ENCODE measurements at places on chromosomes 6 and 20.
A peak's percentile ranks its signal among the peaks of the same experiment; 100 is the strongest.

- DNase-seq, result no peak
Measured at GRCh38 chr6:43399932-43400487, 27.3 kb upstream of the ABCC10 start.

DNA sequence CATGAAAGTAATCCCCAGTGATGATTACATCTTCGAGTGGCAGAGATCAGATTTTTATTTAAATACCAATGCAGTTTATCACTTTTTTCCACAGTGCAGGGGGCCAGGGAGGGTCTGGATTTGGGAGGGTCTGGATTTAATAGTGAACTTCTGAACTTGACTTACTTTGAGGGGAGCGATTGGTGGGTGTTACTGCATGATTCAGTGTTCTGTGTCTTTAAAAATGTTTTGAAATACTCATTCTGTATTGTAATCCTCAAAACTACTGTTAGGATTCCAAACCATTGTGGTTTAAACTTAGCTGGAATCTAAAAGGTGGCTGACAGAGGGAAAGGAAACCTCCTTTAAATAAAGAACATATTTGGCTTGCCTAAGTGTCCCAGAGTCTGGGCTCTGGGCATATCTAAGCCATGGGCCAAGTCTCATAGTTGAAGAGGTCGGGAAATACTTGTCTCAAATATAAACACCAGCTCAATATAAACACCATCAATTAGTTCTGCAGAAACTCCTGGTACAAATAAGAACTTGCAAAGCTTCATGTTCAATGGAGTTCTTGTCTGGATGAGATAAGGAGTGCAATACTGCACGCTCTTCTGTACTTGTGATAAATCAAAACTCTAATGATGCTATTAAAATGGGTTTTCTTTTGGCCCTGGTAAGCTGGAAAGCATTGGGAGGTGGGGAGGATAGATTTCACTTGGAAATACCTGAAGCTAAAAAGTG lies 14.4 kb downstream of the JARID2 start:
- DNase-seq, result no peak

DNA sequence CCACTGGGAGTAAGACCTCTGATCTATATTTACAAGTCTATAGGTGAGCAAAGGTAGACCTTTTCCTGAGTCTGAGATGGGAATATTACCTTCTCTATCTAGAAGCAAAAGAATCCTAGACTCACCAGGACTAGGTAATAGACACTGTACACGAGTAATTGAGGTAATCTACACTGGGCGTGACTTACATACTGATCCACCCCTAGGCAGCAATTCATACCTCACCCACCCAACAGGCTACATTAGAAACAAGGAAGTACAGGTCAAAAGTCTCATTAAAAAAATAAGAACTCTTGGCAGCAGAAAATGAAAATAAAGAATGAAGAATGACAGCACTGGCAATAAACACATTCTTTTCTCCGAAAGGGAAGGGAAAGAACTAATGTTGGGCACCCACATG lies 7.6 kb downstream of the CSNK2A1 start:
- no peak for DNase-seq

DNA sequence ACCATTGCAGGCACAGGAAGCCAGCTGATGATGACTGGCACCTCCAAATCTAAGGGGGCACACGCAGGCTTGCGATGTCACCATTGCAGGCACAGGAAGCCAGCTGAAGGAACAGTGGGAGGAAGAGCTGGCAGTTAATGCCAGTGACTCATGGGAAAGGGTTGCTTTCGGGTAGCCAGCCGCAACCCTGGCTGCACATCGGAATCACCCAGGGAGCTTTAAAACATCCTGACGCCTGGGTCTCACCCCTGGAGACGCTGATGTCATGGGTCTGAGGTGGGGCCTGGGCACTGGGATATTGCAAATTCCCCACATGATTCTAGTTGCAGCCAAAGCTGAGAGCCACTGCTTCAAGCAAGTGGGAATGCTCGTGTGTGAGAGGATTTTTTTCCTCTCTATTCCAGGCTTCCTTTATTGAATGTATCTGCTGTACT lies 16.1 kb upstream of the CCN6 start:
- DNase-seq, result peak; percentile 64

GRCh38 chr20:35711588-35712209 lies 12.5 kb downstream of the ROMO1 start:
- DNase-seq, result no peak
